ENCODE measurements at places on chromosomes 2 and 18.

DNA sequence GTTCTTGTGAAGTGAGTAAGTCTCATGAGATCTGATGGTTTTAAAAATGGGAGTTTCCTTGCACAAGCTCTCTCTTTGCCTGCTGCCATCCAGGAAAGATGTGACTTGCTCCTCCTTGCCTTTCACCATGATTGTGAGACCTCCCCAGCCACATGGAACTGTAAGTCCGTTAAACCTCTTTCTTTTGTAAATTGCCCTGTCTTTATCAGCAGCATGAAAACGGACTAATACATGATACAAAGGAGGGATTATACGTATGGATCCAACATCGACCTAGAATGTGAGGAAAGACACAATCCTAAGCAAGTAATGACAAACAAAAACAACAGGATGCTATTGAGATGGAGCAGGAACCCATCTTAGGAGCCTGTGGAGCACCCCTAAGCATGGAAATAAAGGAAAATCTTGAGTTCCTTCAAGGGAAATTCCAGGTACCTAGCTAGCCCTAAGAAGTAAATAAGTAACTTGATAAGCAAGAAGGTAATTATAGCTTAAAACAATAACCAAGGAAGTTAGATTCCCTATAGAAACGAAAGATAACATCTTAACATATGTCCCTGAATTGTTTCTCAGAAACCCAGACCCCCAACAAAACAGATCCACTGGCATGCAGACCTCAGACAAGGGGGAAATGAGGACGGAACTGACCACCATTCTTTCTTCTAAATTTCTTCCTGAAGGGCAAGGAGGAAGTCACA is 1.5 kb upstream of the TNFRSF11A start:
- no peak for DNase-seq

- DNase-seq, result no peak
Observed at GRCh38 chr2:236659758-236660150, 90.1 kb downstream of the ACKR3 start.

DNA sequence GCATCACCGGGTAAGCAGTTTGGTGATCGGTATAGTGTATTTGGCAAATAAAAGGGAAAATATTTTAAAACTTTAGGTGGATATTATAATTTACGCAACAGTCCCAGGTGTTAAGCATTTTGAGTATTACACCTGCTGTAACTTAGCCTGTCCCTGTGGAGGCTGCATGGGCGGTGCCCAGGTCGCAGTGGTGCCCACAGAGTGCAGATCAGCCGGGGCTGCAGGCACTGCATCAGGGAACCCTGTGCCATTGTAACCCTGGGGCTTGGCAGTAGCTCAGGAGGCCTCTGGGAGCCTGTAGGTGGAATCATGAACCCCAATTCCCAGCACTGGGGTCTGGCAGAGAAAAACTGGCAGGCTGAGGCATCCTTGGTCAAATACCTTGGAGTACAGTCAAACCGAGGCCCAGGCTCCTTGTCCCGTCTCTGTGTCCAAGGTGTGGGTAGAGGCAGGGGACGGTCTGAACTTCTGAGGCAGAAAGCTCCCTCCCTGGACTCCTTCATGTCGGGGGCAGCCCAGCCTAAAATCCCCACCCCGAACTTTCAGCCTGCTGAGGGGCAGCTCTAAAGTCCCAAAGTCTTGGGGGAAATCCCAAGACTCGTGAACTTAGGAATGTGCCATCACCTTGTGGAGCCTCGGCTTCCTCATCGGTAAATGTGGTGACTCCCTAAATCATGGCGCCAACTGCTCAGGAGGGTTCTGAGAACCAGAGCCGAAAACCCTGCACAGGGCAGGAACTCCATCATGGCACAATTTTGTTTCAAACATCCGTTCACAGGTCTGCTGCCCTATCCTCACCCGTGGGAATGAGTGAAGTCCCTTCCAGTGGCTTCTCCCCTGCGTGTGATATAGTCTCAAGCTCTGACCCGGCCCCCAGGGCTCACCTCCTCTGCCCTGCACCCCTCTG is 85.7 kb downstream of the INHBB start:
- no peak for DNase-seq

DNA sequence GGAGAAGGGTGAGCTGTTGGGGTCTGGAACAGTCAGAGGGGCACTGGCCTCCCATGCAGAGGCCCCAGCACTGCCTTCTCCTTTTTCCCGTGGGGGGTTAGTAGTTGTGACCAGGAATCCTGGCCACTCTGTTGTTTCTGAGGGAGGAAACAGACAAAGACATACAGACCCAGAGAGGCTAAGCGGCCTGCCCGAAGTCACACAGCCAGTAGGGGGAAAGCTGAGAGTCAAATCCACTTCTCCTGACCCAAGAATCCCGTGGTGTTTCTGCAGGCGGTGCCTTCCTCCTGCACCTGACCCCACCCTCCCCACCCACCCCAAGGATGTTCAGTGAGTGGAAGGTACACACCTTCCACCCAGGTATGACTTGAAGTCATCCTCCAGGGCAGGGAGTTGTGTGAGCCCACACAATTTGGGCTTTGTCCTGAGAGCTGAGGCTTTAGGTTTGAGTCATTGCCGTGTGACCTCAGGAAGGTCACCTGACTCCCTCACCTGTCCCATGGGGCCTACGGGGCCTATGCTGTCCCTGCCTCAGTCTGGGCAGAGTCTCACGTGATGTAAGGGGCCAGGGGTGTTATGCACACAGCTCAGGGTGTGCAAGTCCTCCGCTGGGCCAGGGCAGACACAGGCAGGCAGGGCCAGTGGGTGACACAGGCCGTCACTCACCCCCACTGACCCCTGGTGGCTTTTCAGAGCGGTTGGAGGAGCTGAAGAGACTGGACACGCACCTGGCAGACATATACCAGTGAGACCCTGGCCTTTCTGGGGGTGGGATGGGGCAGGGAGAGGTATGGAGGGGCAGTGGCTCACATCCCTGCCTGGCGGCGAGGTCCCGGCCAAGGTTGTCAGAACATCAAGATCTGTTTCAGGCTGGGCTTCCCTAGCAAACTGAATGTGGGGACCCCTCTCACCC is 5.0 kb downstream of the NT5DC4 start:
- no peak for DNase-seq

GRCh38 chr2:196206804-196207203 is 35.4 kb upstream of the STK17B start:
- no peak for DNase-seq

DNA sequence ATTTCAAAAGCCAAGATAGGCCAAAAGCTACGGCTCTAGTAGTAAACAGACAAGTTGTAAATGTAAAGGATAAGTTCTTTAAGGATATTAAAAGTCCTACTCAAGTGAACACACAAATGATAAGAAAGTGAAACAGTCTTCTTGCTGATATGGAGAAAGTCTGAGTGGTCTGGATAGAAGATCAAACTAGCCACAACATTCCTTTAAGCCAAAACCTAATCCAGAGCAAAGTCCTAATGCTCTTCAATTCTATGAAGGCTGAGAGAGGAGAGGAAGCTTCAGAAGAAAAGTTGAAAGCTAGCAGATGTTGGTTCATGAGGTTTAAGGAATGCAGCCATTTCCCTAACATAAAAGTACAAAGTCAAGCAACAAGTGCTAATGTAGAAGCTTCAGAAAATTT is 111.7 kb upstream of the ZEB2 start:
- DNase-seq, result no peak

DNA sequence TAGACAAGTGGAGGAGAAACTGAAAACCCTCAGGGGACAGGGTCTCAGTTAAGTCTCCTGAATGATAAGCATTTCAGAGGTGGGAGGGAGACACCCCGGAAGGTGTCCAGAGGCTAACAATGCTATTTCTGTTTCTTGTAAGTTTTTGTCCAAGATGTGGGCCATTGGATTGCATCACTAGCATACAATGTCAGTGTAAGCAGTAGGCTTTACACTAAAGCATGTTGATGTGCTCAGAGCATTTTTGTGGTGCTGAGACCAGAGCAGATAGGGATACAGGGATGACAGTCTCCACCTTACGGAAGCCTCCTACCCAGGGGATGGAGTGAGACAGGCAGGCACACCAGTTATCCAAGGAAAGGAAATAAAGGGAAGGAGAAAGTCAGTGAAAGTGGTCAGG is 2.2 kb upstream of the IL1R1 start:
- no peak for DNase-seq

DNA sequence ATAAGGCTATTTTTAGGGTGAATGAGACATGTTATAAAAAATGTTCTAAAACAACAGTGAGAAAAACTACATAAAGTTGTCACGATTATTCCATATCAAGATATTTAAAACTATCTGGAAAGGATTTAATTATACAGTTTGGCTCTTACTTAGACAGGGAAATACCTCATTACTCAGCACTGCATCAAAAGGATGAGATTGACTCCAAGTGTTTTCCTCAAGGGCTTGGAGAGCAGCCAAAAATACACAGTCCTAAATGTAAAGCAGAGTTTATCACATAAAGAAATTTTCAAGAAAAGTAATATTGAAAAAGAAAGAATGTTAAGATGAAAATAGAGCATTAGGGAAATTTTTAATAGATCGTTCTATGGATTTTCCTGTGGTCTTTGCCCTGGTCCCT is 285.5 kb upstream of the NETO1 start:
- no peak for DNase-seq

All from WERI-Rb-1 (cell line).